ENCODE measurements at places on chromosomes 13 and 19.

GRCh38 chr13:114339857-114340534 lies 25.7 kb downstream of the CHAMP1 start:
- no peak for DNase-seq

DNA sequence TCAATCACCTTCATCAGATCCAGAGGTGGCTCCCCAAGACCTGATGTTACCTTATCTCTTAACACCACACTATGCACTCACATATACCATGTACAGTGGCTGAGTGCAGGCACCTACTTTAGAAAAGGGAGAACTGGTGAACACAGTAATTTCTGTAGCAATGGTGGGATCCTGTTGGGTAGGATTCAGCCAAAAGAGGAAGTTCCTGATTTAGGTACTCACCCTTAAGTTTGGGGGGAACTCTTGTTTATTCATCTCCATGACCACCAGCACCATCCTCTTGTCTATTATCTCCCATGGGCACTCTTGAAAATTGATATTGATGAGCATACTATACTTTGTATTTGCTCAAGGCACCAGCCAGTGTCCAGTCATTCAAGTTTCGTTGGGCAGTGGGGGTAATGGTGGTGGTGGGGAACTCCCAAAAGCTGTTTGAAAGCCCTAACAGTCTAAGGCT lies 324.4 kb downstream of the LMO7 start:
- DNase-seq: no peak

DNA sequence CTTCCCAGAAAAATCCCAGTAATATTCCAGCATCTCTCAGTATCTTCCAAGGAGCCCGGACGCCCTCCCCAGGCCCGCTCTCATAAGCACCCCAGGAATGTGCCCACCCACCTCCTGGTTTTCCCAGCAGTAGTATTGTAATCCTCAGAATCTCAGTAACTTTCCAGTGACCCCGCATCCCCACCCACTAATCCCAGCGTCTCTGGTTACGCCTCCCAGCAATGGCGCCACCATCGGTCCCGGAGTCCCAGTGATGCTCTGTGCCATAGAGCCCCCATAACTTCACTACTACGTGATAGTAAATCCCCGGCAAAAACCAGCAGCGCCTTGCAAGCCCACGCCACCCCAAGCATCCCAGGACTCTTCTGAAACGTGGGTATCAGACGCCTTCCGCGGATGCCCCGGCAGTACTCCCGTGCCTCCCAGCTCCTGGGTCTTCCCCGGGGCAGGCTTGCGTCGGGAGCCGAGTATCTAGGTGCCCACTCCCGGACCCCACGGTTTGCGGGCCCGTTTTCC lies 928 bp upstream of the PNPLA6 start:
- no peak for DNase-seq

DNA sequence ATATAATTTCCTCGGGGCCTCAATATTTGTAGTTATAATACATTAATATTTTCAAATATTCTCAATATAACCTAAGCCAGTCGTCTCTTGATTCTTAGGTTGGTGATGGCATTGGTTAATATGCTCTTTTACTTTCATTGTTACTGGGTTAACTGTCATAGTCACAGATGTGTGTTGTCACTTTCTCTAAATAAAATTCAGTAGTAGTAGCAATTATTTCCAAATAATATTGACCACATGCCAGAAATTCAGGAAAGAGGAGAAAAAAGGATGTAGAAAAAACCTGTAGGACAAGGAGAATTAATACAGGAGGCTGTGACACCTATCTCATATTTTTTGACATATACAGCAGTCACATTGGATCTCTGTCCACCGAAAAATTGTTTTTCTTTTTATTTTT lies 322.7 kb upstream of the SLITRK6 start:
- DNase-seq: no peak
